ENCODE measurements at places on chromosomes 6 and 20.

- DNase-seq, result no peak
Observed at GRCh38 chr6:97717086-97717485, 434.1 kb upstream of the MMS22L start.

- DNase-seq, result no peak
Observed at GRCh38 chr6:39266782-39267355, 37.6 kb upstream of the KCNK5 start.

DNA sequence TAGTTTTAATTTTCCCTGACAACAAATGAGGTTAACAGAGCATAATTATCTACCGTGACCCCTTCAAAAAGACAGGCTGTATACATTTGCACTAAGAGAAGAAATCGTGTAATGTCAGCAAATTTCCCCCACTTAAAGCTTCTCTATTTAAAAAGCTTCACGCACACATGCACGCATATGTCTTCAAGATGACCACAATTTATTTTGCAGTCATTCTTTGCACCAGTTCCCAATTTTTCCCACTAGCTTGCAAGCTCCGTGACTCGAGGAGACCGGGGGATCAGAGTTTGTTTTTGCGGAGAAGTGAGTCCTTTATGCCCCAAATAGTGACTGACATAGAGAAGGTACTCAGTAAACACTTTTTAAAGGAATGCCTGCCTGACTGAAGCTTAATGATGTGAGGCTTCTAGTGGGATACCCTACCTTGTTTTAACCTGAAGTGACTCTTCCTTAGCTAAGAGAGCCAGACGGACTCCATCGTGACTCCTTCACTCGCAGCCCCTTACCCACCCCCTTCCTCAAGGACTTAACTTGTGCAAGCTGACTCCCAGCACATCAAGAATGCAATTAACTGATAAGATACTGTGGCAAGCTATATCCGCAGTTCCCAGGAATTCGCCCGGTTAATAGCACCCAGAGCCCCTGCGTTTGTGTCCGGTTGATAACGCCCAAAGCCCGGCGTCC lies 9.3 kb upstream of the NQO2 start:
- DNase-seq, result no peak

DNA sequence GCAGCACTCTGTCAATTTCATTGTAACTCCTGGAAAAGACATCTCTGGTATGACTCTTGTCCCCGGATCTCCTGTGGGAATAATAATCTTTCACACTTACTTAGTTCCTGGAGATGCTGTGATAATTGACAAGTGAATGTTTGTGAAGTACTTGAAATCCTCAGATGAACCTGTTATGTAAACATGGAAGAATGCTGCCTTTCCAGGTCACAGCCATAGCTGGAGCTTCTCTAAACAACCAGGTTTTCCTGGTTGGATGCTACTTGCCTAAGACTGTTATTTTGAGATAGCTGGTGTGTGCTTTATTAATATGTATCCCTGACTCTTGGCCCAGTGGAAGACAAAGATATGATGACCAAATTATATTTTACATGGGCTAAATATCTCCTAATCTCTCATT lies 228.6 kb downstream of the KCNQ5 start:
- no peak for DNase-seq

DNA sequence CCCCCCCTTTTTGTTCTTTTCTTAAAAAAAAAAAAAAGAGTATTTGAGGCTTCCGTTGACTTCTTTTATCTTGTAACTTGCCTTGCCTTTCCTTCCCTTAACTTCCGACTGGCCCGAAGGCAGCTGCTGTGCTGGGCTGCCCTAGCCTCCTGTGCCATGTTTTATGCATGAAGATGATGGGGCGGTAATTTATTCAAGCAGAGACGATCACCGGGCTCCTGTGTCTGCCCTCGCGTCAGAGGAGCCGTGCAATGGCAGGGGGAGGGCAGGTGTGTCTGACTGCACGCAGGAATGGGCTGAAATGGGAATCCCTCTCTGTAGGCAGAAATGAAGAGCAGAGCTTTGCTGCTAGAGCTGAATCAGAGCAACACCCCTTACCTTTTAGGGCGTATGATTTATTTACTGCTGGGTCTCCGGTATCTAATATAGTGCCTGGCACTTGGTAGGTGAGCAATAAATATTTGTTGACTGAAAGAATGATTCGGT lies 106.3 kb upstream of the RIPOR2 start:
- peak; percentile 44 for DNase-seq

DNA sequence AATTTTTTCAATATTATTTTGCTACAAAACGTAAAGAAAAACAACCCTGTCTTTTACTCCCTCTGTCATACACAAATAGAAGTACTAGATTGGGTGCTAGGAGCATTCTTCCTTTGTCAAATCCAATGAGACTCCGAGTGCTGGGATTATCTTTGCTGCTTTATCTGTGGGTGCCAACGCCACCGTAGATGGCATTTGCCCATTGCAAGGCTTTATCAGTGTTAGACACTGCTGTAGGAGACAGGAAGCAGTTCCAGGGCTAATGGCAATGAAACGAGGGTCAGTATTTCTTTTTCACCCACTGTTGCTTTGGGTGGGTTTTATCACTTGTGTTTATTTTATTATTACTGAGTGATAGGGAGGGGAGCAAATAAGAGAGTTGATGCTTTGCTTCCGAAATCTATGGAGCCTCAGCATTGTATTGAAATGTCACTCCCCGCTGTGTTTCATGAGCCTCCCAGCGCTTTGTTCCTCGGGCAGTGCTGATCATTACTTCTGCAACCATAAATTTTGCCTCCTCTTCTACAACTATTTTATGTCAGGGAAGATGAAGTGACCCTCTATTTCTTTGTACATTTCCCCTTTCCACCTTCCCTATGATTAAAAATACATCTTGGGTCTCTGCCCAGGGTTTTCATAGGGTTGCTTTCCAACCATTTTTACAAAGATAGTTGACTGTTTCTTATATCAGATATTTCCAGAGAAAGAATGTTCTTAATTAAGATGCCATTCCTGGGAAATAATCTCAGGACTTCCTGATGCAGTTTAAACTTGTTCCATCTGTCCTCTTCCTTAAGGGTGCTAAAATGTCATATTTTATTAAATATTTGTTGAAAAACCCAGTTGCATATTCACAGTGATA lies 86.7 kb upstream of the LAMP5 start:
- no peak for DNase-seq

DNA sequence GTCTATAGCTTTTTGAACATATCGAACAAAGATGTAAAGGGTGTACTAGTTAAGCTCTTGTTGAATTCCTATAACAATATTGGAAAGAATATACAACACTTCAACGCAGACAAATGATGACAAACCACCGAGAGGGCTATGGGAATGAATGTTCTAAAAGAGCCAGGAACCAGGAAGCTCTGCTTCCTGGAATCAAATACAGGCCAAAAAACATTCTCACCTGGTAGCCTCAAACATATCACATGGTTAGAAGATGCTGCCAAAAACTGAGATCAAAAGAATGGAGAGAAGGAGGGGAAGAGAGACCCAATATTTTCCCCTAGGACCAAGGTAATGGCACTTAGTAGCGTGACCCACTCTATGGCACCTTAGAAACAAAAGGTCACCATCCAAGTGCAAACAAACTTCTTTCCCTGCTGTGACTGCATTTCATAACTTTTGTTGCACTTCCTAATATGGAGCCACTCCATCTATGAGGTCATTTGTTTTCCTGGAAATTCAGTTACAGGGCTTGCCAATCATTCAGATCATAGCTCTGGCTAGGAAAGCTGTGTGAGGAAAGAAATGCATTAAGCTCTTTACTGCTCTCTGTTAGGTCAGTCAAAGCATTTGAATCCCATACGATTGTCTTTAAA lies 199.2 kb upstream of the NT5E start:
- no peak for DNase-seq

DNA sequence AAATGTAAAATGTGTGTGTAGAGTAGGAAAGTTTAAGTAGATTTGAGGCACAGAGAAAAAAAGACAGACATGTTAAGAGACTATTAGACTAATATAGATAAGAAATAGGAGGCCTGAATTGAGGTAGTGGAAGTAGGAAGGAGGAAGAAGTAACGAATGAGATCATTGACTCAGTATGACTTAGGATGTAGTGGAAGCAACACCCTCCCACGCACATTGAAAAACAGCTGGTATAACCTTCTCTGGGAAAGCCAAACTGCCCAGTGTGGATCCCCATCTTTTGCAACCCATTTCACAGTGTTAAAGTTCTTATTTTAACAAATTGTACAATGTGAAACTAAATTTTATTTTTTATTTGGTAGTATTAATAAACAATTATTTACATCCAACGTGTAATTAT lies 89.1 kb downstream of the GRIK2 start:
- DNase-seq, result no peak

DNA sequence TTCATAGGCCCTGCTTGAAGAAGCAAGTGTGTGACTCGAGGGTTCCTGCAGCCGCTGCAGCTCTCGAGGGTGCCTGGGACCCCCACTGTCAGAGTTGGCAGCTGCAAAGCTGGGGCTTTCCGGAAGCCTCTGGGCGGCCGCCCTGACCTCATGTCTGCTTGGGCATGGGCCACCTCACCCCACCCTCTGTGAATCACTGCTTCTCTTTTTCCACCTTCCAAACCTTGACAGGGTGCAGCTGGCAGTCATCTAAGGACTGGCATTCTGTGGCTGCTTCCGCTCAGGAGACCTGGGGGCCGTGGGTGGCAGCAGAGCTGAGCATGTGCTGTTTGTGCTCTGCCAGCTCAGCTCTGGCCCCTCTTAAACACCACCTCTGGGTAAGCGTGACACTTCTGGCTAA lies 32.0 kb downstream of the ERMARD start:
- no peak for DNase-seq

GRCh38 chr20:32052778-32053362 lies 828 bp downstream of the HCK start:
- no peak for DNase-seq

- no peak for DNase-seq
Observed at GRCh38 chr6:167000759-167001158, 1.6 kb downstream of the CEP43 start.

GRCh38 chr20:59163631-59164530 lies at the start of gene ZNF831:
ZNF831 (plus strand) TSS chr20:59163821; CDS start chr20:59191020, 27,199 bp downstream.
- DNase-seq, result no peak

DNA sequence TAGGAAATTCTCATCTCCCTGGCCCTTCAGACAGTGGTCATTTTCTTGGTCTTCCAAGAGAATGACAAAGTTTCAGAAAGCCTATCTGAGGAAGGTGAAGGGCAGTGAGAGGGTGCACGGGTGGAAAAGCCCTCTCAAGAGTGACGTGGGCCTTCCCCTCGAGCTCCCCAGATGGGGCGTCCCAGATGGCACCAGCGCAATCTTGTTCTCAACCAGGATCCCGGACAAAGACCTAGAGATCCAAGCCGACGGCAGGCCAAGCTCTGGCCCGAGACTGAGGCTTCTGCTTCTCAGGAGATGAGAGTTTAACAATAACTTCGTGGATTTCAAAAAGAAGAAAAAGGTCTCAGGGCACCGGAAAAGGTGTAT lies 797 bp upstream of the ZNF133 start:
- DNase-seq, result no peak

DNA sequence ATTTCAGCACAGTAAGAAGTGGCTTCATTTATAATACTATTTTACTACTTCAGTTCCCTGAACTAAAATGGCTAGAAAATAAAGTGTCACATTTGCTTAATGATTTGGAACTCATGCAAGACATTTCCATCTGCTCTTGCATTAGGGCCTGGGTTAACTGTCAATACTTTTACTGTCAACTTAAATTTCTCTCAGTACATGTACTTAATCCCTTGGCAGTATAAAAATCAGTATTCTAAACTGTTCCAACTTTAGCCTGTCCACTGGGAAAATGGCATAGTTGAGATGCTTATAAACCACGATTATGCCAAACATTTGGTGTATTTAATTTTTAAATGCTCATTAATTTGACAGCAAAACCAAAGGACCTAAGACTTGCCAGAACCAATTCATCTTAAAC lies 154.5 kb downstream of the ASCC3 start:
- no peak for DNase-seq

GRCh38 chr6:81491454-81492101 lies 260.9 kb downstream of the TENT5A start:
- no peak for DNase-seq

DNA sequence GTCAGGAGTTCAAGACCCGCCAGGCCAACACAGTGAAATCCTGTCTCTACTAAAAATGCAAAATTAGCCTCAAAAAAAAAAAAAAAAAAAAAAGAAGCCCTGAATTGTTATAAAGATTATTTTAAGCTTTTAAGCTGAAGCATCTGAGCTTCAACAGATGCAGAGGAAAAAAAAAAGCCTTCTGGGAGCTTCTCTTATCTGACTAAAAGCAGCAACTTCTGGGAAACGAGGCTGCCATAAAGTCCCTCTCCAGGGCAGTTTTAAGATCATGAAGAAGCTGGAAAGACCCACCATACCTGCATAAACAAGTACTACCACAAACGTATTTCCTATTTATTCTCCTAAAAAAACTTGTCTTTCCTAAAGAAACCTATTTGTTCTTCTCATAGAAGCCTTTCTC lies 3.6 kb downstream of the SERINC3 start:
- DNase-seq, result no peak

- DNase-seq, result no peak
Observed at GRCh38 chr20:9140162-9140760, 71.4 kb downstream of the PLCB4 start.
